ENCODE measurements at places on chromosomes 3 and 15.

GRCh38 chr3:50971487-50971924 is 296.8 kb downstream of the DOCK3 start:
- DNase-seq: peak; percentile 62

DNA sequence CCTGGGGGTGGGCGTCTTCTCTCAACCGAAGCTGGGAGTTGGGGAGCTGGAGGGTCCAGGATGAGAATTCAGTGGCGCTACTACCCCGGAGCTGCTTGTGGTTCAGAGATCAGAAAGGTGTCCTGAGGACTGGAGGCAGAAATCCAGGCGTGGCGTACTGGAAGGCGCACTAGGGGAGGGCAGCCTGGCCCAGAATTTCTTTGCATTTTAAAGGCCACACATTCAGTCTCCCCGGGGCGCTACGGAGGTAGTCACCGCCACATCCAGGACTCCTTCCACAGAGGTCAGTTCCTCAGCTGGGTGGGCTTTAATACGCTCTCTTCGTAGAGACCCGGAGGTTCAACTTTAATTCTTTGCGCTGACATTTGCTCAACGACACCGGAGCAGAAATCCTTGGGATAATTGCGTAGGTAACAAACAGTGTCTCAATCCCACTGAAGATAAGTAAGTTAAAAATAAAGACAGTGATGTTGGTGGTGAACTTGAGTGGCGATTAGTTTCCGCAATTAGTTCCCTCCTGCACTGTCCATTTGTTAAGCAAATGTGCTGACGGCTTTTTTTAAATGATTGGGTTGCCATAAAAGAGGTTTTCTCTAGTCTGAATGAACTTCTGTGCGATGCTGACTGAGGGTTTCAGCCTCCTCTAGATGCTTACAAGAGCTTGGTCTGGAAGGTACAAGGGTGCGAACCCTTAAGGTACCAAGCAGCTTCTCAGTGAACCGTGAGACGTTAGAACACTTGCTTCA is 535 bp downstream of the MCTP2 start:
- no peak for DNase-seq

- DNase-seq: no peak
These were observed 491.3 kb downstream of the OTOL1 start for GRCh38 chr3:161987933-161988332.

DNA sequence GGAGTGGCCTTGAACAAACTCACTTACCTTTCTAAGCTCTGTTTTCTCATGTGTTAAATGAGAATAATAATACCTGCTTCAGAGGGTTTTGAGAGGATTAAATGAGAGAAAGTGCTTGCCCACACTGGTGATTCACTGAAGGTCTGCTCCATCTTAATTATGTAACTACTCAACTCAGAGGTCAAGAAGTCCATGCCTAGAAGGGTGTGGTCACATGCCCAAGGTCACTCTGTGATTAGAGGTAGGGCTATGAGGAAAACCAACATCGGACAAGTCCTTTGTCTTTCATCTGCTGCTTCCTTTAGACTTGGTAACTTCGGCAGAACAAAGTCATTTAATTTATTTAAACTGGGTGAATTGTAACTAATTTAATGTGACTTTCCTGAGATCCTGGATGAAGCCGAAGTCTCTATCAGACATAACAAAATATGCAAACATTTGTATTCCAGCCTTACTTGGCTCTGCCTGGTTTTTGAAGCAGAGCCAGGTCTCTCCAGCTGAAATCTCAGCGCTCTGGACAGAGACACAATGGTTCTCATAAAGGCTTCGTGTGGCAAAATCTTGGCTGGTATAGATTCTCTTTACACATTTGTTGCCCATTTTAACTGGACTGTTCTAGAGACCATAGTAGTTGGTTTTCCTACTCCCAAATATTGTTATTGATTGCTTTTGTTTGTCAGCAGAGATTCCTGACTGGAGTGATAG is 3.0 kb downstream of the CHRNA7 start:
- no peak for DNase-seq

DNA sequence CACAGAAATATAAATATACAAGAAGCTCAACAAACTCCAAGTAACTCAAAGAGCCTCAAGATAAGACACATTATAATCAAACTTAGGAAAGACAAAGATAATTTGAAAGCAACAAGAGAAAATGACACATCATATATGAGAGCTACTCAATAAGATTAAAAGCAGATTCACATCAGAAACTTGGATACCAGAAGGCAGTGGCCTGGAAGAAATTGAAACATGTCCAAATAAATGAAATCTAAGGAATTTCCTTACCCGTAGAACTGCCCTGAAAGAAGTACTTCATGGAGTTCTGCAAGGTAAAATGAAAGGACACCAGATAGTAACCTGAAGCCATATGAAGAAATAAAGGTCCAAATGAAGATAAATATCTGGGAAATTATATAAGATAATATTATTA is 113.9 kb downstream of the LSAMP start:
- no peak for DNase-seq

- no peak for DNase-seq
These were observed 5.9 kb downstream of the CAMK2N2 start for GRCh38 chr3:184255291-184256039.

GRCh38 chr15:97501291-97501690 is 459.2 kb upstream of the ARRDC4 start:
- DNase-seq: no peak

GRCh38 chr3:188947401-188948280 is 224.1 kb upstream of the TPRG1 start:
- no peak for DNase-seq

GRCh38 chr3:139611528-139611927 is 66.2 kb downstream of the NMNAT3 start:
- DNase-seq: no peak

GRCh38 chr15:92098869-92099268 is 245.4 kb downstream of the SLCO3A1 start:
- DNase-seq: no peak

DNA sequence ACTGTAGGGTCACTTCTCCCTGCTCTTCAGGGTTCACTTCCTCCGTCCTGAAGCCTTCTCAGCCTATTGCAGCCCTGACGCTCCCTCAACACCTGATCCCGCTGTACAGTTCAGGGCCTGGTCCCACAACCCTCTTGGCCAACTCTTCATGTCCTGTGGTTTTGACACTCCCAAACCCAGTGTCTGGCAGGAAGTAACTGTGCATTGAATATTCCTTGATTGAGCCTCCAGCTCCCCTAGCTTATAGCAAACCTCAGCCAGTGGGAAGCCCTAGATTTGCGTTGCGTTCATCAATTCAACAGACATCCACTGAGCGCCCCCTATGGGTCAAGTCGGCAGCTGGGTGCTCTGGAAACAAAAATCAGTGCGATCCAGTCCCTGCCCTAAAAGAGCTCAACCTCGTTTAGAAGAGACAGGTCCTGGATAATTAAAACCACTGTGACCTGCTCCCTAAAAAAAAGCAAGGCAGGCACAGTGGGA is 13.5 kb downstream of the UBAP1L start:
- DNase-seq: peak; percentile 23

DNA sequence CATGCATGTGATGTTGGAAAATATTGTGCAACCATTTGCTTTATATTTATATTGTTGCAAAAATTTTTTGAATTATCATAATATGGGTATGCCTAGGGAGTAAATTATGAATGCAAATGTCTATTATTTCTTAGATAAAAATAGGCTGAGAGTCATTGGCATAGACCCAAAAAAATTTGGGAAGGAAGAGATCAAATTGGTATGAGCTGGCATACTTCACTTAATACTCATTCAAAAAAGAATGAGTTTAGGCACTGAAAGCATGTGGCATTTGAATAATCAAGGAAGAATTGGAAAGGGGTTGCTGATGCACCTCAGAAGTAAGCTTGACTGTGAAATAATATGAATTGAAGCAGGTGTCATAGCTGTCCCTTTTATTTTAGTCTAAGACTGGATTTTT is 764.0 kb upstream of the DPPA4 start:
- no peak for DNase-seq

DNA sequence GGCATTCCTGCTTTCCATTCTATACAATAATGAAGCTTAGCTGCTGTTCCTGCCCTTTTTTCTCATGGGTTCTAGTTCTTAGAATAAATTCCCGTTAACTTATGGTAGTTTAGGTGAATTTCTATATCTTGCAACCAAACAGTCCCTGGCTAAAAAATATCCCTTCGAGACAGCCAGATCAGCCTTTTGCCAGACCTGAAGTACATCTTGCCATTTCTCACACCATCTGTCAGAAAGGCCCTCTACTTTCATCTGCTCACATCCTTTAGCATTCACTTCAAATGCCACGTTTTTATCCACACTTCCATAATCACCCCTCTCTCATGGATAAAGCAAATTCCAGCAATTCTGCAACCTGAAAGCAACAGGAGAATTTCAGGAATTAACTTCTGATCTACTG is 145.4 kb downstream of the GAP43 start:
- no peak for DNase-seq

GRCh38 chr3:178244733-178245709 is 291.2 kb upstream of the KCNMB2 start:
- DNase-seq: no peak

DNA sequence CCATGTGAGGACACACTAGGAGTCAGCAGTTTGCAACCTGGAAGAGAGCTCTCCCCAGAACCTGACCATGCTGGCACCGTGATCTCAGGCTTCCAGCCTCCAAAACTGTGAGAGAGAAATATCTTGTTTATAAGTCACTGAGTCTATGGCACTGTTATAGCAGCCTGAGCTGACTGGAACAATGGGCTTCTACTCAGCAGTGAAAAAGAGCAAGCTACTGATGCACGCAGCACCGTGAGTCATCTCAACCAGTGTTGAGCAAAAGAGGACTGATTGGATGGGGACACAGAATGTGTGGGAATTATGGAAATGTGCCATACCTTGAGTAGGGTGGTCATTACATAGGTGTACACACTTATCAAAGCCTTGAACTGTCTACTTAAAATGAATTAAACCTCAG is 230.4 kb downstream of the PLCL2 start:
- DNase-seq: no peak
